T-helper 1 cell (primary cell): ENCODE measurements at places on chromosomes 12 and 14.

GRCh38 chr14:102304611-102305506, at the start of gene MOK:
MOK (minus strand) TSS chr14:102305164; CDS start chr14:102304968, 196 bp downstream.
- DNase-seq: peak; percentile 95

GRCh38 chr14:58566979-58567378, 70.8 kb upstream of the DACT1 start:
- no peak for DNase-seq

DNA sequence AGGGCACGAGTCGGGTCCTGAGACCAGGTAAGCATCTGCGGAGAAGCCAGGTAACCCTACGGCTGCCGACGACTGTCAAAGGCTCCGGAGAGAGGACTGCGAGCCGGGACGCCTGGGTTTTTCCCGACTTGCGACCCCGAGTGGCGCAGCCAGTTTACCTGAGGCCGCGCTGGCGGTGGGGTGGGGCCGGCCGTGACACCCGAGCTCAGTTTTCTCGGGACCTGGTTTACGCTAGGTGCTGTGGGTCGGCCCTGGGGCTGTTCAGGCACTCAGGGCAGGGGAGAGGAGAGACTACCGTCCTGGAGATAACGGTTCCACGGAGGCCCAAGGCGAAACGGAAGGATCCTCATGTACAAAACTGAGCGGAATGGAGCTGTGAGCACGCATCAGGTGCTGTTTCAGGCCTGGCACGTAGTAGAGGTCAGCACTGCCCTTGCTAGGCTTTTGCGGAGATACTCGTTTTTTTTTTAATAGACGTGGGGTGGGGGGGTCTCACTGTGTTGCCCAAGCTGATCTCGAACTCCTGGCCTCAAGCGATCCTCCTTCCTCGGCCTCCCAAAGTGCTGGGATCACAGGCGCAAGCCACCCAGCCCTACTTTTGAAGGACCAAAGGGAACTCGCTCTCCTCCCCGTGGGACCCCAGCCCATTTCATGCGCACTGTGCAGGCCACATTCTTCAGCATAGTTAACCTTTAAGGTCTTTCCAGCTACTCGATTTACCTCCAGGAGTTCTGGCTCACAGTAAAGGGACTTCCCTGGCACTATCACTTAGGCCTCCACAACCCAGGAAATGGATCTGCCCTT, 471 bp downstream of the MTRFR start:
- DNase-seq: peak; percentile 29

DNA sequence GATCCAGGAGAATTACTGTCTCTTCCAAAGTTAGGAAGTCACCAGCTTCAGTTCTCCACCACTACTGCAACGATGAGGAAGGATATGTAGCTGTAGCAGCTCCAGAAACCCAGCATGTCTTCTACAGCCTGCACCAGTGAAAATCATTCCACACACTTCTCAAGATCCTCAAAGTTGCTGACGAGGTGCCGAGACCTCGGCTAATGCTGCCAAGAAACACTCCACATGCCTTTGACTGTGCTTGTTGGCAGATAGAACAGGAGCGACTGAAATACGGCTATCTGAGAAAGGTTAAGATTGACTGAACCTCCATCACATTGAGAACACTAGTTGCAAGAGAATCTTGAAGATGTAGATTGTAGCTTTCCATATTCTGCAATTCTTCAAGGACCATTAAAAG, 241.9 kb downstream of the PPFIA2 start:
- DNase-seq: no peak

GRCh38 chr14:101118233-101118632, 214.7 kb upstream of the RTL1 start:
- DNase-seq: no peak

DNA sequence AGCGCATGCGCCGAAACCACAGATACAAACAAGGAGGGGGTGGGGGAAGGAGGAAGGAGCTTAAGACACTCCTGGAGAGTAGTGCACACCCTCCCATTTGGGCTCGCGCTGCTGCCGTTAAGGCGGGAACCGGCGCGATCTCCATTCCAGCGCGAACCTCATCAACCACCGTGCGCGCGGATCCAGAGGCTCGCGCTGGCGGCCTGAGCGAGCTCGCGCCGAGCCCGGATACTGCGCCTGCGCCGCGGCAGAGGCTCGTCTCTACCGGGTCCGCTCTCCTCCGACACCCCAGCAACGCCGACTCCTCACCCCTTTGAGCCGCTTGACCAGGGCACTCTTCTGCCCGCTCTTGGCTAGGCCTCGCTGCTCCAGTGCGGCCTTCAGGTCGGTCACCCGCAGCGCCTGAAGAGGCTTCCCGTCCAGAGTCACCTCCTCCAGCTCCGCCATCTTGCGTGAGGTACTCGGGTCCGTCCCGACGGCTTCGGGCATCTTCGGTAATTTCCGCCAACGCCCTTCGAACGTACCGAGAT, at the start of gene ACIN1:
Gene ACIN1, minus strand, starts transcription at position 471 of the 530 bp plus-strand sequence. Its CDS starts 24 bp downstream, at position 447.
- peak; percentile 54 for DNase-seq

DNA sequence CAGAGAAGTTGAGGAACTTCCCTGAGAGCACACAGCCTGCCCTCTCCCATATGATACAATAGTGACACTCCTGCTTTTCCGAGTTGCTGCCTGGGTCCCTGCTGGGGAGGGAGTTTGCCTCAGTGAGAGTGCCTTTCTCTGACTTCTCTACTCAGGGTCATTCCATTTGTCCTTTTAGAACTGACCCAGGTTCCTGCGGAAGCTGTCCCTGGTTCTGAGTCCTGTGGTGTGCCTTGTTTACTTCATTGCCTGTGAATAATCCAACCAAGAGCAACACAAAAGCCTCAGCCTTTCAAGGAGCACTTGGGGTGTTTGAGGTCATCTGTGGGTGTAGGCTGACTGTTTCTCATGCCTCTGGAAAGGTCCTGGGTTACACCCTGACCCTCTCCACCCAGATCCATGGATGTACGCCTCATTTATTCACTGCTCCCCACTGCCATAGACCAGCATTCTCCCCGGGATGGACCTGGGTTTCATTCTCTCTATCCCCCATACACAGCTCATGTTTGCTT, 13.6 kb downstream of the SERPINA1 start:
- DNase-seq: no peak

DNA sequence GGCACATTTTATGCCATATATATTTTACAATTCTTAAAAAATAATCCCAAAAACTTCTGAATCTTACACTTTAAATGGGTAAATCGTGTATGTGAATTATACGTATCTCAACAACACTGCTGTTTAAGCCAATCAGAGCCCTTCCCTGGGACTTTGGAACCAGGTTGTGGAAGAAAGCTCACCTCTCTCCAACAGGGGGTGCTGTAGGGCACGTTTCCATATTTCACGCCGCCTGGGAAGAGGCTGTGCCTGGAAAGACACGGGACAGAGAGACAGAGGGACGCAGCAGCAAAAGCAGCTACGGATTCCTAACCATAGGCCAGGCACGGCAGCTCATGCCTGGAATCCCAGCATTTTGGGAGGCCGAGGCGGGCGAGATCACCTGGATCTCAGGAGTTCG, 29.4 kb upstream of the FBRSL1 start:
- DNase-seq: no peak

- DNase-seq: no peak
Observed at GRCh38 chr12:107126796-107127481, 33.6 kb upstream of the CRY1 start.

- DNase-seq: no peak
Observed at GRCh38 chr14:54759982-54760585, 142.5 kb downstream of the GCH1 start.

- no peak for DNase-seq
Observed at GRCh38 chr12:112932485-112933128, 5.7 kb upstream of the OAS3 start.

DNA sequence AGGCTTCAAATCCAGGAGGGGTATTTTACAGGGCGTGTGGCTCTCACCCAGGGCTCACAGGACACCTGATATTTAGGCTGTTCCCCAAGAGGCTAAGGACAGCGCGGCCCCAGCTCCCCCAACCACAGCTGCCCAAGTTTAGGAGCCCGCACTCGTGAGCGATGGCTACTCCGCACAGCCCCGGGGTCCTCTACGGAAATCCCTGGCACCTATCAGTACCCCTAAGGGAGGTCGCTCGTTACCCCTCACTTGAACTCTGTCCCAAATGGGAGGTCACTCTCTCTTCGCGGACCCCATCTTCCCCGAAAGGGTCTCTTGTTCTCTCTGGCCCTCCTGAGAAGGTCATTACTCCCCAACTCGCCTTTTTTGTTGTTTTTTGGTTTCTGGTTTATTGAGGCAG, 708 bp upstream of the P2RX4 start:
- DNase-seq: no peak

GRCh38 chr14:66311990-66312389, 174.2 kb upstream of the CCDC196 start:
- DNase-seq: no peak

DNA sequence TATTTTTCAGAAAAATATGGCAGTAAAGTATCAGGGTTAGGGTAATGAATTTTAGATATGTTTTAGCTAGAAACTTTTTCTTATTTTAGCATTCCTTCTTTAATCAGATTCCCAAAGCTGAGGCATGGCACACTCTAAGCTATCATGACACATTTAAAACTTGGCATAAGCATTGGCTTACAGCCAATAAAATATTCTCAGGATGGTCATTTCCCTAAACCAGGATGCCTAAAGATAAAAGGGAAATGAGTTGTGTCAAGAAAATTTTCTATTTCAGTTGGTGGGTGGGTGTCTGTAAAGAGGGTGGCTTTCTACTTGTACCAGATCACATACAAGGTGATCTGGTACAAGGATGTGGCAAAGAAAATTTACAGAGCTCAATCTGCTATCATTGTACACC, 47.8 kb downstream of the PEBP1 start:
- no peak for DNase-seq

DNA sequence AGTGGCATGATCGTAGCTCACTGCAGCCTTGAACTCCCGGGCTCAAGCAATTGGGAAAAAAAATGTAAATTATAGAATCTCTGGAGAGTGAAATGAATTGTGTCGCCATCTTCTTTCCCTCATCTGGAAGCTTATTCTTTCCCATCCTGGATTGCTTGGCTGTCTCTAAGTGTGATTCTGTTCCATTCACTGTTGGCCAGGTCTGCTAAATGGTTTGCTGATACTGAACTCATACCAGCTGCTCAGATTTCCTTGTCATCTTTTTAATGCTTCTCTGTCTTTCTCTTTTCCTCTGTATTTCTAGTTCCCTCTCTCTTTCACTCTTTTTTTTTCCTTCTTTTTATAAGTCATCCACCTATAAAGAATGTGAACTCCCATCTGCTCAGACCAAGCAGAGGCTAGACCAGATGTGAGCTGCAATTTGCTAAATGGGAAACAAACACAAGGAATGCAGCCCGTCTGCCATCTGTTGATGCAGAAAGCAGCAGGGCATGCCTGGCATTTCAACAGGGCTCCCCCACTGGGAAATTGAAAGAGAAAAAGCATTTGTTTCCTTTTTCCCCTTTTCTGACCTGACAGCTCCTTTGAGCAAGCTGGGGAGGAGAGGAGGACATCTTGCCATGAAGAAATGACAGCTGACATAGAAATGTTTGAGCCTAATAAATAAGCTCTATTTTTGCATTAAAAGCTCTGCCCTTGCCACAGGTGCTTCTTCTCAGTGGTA, 1823.6 kb upstream of the FLRT2 start:
- DNase-seq: no peak

GRCh38 chr12:4140581-4141301, 132.8 kb upstream of the CCND2 start:
- no peak for DNase-seq

DNA sequence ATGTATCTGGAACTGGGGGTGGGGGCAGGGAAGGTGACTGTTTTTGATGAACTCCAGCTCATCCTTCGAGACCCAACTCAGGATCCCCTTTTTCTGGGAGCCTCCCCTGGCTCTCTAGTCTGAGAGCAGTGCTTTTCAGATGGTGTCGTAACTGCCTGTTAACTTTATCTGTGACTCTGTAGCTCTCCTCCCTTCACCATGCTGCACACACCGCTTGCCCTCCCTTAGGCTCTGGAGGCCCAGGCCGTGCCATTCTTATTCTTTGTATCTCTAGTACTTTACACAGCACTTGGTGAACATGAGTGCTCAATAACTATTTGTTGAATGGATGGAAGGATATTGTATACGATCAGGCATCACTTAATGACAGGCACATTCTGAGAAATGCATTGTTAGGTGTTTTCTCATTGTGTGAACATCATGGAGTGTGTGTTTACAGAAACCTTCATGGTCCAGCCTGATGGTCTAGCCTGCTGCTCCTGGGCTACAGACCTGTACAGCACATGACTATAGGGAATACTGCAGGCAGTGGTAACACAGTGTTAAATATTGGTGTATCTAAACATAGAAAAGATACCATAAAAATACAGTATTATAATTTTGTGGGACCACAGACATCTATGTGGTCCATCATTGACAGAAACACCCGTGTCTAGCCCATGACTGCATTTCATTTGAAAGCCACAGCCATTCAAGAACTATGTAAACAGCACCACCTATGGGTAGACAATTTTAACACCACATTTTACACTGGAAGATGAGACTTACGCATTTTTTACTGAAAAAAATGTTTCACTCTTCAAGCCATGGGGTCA, 91.8 kb downstream of the EML1 start:
- DNase-seq: no peak

- DNase-seq: no peak
Observed at GRCh38 chr12:77999074-77999715, 168.5 kb downstream of the NAV3 start.
